Posterior vena cava (tissue), 2 donors: ENCODE measurements at places on chromosomes 7 and 10. TPM values are rescaled to one million over a fixed set of nuclear protein-coding genes. Genes with fewer than 3 reads are reported as not detected.

EMX2 gene
- 2.5 TPM for total RNA-seq

SOSTDC1 gene
- total RNA-seq: not detected

MALSU1 gene
- total RNA-seq: 42.0 TPM

BLNK gene
- 3.2 TPM for total RNA-seq

CC2D2B gene
- 5.8 TPM for total RNA-seq

DNA sequence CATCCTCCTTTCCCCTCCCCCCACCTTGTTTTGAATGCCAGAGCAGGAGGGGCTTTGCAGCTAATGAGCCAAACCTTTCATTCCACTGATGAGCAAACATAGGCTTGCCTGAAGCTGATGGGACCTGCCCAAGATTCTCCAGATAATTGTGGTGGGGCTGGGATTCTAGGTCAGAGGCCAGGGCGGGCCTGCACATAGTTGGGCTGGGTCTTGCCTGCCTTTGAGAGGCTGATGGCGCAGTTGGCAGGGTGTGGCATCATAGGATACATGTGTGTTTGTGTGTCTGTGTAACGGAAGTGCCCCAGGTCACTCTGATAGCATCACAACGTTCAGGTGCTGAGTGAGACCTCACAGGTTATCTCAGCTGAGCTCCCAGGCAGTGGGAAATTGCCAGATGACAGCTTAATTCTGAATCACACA, 22.9 kb downstream of the BTBD16 start:
- peak; percentile 61 for DNase-seq

GRCh38 chr10:86540016-86540415, 18.4 kb upstream of the WAPL start:
- no peak for DNase-seq

- DNase-seq: no peak
Observed at GRCh38 chr7:11592699-11593098, 239.3 kb downstream of the THSD7A start.

- DNase-seq: no peak
Observed at GRCh38 chr10:10786109-10787090, 231.3 kb upstream of the CELF2 start.

GRCh38 chr10:47104151-47104605, 192.9 kb downstream of the PTPN20 start:
- DNase-seq: no peak

GRCh38 chr7:122827763-122828162, 58.5 kb downstream of the CADPS2 start:
- no peak for DNase-seq

DNA sequence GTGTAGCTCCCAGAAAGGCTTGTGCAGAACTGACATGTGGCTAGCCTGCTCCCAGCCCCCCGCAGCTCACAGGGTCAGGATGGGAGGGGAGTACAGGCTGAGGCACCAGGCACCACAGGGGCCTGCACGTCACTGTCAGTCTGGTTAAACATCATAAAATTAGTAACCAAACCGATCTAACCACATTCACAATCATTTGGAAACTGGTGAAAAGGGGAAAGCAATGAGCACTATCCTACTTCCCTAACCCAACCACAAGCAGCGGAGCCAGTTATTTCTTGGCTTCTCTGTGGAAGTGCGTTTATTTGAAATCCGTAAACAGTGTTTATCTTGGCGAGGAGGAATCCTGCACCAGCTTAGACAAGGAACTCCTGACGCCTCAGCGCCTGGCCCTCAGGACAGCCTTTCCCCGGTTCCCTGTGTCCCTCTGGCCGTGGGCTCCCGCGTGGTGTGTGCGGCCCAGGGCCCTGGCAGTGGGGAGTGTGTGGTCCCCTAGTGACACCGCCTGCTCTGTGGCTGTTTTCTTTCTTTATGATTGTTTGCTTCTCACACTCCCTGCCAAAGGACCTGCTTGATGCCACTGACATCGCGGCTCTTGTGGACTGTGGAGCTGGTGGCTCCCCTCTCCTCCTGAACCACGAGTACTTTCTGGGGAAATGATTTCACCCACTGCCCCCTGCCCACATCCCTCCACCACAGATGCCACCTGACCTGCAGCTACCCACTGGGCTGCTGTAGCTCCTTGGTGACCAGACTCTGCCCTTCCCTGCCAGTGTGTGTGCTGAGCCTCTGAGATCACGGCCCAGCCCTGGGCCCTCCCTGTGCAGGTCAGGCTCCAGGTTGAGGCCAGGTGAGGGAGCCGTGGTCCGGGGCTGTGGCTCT, 38.0 kb downstream of the INPP5A start:
- DNase-seq: no peak

DNA sequence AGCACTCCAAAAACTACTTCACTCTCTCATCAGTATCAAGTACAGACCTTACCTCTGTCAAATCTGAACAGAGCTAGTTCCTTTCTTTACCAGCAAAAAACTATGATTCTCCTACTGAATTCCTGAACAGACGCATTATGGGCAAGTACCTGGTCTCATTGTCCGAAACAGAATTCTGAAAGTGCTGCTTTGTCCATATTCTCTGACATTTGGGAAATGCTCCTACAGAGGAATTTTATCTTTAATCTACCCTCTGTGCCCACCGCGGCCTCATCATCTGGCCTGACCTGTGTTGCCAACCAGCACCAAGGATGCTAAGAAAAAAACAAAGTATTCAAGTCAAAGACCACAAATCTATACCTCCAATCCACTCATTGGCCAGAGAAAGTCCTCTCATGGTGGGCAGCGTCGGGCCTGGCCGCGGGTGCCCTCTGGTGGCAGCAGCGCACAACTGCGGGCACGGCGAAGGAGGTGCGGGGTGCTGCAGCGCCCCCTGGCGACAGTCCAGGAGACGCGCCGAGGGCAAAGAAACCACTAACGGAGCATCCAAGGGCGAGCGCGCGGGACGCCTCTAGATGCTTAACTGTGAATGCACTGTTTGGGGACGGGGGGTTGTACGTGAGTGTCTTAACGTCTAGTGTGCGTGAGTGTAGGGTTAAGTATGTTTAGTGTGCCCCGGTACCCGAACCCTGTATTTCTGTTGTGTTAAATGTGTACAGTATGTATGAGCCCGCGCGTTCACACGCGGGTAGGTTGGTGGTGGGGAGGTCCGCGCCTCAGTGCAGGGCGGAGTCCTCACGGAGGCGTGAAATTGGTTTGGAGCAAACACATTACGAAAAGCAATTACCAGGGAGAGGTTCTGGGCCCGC, 5.0 kb upstream of the GBX1 start:
- DNase-seq: peak; percentile 95

GRCh38 chr10:92404612-92405418, 113.8 kb downstream of the MARCHF5 start:
- DNase-seq: peak; percentile 31

GRCh38 chr7:25653384-25653783, 425.1 kb upstream of the NPVF start:
- no peak for DNase-seq

DNA sequence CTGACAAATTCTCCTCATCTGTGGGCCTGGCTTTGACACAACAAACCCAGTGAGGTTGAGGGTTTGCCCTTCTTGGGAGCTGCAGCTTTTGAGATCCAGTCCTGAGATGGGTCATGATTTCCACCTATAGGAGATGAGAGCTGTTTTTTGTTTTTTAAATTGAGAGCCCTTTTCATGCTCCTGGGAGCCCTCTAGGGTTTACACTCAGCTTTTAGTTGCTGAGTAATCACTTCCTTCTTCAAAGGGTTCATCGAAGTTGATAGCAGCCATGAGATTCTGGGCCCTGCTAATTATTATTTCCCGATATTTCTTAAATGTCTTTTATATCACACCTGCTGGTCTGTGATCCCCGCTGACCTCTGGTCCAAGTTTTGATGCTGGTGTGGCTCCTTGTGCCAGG, 47.3 kb upstream of the VIPR2 start:
- no peak for DNase-seq
